ENCODE measurements at places on chromosomes 7 and 10. TPM values are rescaled to one million over a fixed set of nuclear protein-coding genes. Genes with fewer than 3 reads are reported as not detected.

The DNAAF5 gene
- 25.3 TPM for total RNA-seq

The CCL26 gene
- total RNA-seq = 2.9 TPM

The CDNF gene
- 1.2 TPM for total RNA-seq

The CHCHD3 gene
- 73.3 TPM for total RNA-seq

The EPDR1 gene
- total RNA-seq = 119 TPM

The UCN3 gene
- total RNA-seq = not detected

The AKR1C1 gene
- 122 TPM for total RNA-seq

The FFAR4 gene
- not detected for total RNA-seq

The CCDC71L gene
- 15.1 TPM for total RNA-seq

The TMEM213 gene
- not detected for total RNA-seq

The TAF6 gene
- total RNA-seq = 33.0 TPM

The BAMBI gene
- total RNA-seq = 8.6 TPM

The CXCL12 gene
- total RNA-seq = 75.3 TPM

The NEURL1 gene
- total RNA-seq = under 0.01 TPM

The PODXL gene
- 29.1 TPM for total RNA-seq

The MUC3A gene
- not detected for total RNA-seq

Measured in regular cardiac myocyte (primary cell).